ENCODE measurements at places on chromosomes 13 and 19.

DNA sequence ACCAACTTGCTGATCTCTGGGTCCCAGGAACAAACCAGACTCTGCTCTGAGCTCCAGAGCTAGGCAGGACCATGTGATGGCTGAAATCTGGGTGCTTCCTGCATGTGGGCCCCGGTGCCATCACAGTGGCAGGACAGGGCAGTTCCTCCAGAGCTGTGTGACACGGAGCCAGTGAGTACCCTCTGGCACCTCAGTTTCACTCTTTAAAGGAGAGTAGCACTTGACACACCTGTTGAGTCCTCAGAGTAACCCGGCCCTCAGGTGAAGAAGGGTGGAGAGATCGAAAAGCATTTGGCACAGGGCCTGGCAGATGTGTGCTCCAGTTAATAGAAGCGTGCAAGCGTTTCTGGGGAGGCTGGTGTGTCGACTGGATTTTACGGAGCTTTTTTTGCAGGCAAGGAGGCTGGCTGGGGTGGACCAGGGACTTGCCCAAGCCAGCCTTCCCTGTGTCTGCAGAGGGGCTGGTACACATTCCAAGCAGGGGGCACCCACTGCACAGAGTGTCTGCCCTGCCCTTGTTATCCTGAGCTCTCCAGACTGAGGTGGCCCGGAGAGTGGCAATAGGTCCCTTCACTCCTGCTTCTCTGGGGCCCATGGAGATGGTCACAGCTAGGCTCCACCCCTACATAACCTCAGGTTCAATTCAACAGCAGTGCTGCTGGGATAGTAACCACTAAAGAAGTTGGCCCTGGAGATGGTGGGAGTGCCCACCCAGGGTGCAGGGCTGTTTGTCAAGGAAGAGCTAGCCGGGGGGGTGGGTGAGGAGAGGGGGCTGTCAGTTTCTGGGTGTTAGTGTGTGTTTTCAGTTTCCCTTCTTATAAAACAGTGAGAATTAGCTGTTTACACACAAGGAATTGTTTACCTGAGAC lies 8.3 kb downstream of the RPS19 start:
- no peak for DNase-seq

GRCh38 chr19:44356383-44357111 lies at the start of gene ZNF112:
Gene ZNF112, minus strand, starts transcription at chr19:44356680. Its CDS starts 16,141 bp downstream, at chr19:44340539.
- peak; percentile 91 for DNase-seq

- DNase-seq, result no peak
These were observed 7.5 kb downstream of the F10 start for GRCh38 chr13:113129921-113130750.

GRCh38 chr13:47908197-47908902 lies 92.7 kb downstream of the SUCLA2 start:
- no peak for DNase-seq

DNA sequence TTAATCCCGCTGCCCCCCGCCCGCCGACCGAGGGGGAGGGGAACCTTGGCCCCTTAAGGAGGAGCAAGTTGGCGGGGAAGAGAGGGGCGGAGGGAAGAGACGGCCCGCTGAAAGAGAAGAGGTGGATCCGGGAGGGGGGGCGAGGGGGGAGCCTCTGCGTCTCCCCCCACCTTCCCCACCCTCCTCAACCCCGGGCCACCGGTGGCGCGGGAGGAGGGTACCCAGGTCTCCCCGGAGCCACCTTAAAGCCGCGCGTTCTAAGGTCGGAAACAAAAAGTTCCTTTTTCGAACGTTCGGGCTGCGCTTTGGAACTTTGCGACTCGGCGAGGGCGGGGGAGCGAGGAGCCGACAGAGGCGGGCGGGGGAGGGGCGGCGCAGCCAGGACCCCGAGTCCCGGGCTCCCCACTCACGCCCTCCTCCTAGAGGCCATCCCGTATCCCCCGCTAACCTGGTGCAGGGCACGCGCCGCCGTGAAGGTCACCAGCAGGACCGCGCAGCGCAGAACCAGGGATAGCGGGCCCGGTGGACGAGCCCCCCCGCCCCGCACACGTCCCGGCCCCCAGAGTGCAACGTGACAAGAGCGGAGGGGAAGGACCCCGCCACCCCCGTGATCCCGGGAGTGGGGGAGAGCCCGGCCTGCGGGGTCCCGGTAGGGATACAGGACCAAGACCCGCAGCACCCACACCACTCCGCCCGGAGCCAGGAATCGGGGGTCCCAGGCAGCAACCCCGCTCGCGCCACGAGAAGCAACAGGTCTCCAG lies 659 bp downstream of the ERF start:
- DNase-seq, result peak; percentile 76

DNA sequence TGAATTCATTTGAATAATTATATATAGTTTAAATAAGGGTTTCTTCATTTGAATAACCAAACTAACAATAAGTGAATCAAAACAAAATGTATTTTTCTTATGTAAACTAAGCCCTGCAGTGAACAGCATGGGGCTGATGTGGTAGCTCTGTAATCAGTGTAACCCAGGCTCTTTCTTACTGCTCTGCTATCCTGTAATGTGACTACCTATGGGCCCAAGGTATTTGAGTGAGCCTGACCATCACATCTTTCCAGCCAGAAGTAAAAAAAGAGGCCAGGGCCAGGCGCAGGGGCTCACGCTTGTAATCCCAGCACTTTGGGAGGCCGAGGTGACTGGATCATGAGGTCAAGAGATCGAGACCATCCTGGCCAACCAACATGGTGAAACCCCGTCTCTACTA lies 494.6 kb downstream of the DCT start:
- no peak for DNase-seq

DNA sequence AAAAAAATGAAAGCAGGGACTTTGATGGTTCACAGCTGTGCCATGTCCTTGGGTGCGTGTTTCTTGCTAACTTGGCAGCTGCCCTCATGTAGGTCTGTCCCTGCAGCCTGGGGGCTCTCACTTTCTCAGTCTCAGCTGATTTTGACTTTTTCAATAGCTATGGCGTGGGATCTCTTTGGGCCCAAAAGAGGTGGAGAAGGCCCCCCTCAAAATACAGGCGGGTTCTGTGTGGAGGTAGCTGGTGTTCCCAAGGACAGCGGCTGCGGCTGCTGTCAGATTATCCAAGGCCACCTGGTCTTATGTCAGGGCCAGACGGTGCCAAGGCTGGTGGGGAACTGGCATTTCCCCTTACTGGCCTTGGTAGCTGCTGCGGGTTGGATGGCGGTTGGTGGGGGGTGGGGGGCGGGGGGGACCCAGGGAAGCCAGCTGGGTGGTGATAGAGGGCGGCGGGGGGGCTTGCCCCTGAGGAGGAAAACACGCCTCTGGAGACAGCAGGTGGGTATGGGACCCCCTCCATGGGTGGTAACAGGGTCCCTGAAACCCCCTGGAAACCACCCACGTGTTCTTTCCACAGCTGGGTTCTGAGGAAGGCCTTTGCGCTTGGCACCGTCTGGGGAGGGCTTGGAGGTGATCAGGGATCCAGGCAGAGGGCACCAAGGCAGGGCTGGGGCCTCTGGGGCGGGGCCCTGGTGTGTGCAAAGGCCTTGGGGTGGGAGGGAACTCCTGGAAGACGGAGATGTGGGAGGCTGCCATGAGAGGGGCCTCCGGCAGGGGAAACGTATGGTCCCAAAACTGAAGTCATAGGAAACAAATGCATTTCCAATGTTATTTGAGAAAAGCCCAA lies 4.1 kb downstream of the TIMM13 start:
- no peak for DNase-seq

GRCh38 chr13:25657157-25657556 lies 285.4 kb downstream of the ATP8A2 start:
- DNase-seq, result no peak

- no peak for DNase-seq
These were observed 1736.7 kb upstream of the PRR20A start for GRCh38 chr13:55403887-55404487.

DNA sequence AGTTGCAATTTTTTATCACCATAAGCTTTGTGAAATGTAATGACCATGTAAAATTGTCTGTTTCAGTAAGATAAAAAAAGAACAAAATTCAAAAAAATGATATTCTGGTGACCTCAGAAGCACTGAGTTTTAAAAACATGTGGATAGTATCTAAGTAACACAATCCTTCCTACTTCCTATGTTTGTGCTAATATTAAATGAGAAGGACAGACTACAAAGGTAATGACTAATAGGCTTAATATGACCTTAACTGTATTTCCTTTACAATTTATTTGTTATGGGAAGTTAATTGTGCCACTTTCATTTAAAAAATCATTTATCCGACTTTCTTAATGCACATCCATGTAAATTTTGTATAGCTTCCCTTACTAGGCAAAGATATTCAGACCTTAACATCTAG lies 1030.4 kb upstream of the ATXN8OS start:
- DNase-seq, result no peak

- peak; percentile 49 for DNase-seq
These were observed 926 bp downstream of the PRR12 start for GRCh38 chr19:49591731-49592485.

DNA sequence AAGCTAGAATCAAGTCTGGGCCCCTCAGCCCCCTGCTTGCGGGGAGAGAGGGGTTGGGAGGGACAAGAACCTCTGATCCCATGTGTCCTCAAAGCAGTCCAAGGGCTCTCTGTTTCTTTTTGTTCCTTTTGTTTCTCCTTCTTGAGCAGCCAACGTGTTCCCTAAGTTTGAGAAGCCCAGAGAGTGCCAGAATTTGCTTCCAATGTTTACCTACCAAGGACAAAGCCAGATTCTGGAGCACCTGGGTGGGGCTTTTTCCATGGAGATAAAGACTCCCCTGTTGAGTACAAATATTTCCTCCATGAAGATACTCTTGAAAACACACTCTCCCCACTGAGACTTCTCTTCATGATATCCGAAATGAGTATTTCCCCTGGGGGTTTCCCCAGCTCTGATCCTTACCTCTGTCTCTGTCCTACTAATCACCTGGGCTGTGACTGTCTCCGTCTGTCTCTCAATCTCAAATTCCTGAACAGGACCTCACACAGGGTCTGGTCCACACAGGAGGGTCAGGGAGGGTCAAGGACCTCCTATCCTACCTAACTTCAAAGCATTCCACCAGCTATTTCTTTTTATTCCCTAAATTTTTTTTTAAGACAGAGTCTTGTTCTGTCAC lies 27.4 kb downstream of the CD177 start:
- DNase-seq, result no peak

All from hypothalamus (tissue), 51 donors.